CD8-positive, alpha-beta T cell (primary cell): ENCODE measurements at places on chromosomes 1 and 21. TPM values are rescaled to one million over a fixed set of nuclear protein-coding genes. Genes with fewer than 3 reads are reported as not detected.
A peak's percentile ranks its signal among the peaks of the same experiment; 100 is the strongest.

- peak; percentile 65 for DNase-seq
Observed at GRCh38 chr1:234499119-234499942, 20.4 kb upstream of the TARBP1 start.

The RYR2 gene
- not detected for total RNA-seq

GRCh38 chr1:81437213-81437612 is 363.5 kb upstream of the ADGRL2 start:
- no peak for DNase-seq

The ANGPTL3 gene
- total RNA-seq, result not detected

The ARID4B gene
- total RNA-seq, result 153 TPM

The PTAFR gene
- 0.08 TPM for total RNA-seq

- no peak for DNase-seq
Observed at GRCh38 chr1:35535243-35535642, 22.0 kb downstream of the KIAA0319L start.
